ENCODE measurements at places on chromosomes 2 and 18. TPM values are rescaled to one million over a fixed set of nuclear protein-coding genes. Genes with fewer than 3 reads are reported as not detected.

Gene TMEM200C
- total RNA-seq, result 0.17 TPM

Gene TTR
- total RNA-seq, result not detected

Gene GRHL1
- 0.77 TPM for total RNA-seq

Gene ALPG
- total RNA-seq, result not detected

DNA sequence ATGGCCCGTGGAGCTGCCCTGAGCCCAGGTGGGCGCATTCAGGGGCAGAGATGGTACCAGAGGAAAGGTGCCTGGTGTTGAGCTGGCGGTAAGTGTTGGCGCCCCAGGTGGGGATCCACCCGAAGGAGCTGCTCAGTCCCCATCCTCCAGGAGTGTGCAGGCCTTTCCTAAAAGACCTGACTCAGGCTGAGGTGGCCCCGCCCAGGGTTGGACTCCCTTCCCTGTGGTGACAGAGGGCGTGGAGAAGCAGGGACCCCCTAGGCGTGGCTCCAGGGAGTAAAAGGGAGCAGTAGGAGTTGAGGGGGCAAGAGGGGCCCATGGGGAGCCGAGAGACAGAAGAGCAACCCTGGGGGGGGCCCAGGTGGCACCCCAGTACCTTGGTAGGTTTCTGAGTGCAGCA lies 2.4 kb downstream of the OXER1 start:
- DNase-seq, result no peak

DNA sequence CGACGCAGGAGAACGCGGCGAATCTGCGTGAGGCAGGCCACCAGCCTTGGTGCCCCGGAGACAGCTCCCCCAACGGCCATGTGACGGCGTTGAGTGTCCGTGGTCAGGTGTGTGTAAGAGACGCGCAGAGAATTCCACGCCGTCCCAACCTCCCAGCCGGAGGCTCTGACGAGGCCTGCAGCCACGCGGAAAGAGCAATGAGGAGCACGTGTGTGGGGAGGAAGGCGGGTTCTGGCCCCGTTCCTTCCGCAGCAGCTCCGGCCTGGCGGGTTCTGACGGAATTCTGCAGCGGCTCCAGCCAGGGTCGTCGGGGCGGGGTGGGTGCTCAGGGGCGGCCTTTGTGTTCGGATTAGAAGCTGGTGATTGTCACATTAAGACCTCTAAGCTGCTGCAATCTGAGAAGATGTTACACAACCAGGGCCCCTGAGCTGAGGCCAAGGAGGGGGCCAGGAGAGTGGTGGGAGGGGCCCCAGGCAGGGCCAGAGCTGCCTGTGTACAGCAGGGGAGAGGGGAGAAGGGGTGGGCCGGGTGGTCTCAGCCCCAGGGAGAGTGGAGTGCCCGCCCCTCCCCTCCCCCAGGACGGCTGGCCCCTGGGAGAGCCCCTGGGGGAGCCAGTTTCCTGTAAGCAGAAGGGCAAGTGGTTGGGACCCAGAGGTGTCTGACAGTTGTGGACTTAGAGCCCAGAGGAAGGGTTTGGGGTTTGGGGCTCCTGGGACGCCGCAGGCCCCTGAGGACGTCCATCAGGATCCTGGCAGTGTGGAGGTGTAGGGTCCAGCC lies 5.1 kb upstream of the GAL3ST2 start:
- DNase-seq, result peak; percentile 24

DNA sequence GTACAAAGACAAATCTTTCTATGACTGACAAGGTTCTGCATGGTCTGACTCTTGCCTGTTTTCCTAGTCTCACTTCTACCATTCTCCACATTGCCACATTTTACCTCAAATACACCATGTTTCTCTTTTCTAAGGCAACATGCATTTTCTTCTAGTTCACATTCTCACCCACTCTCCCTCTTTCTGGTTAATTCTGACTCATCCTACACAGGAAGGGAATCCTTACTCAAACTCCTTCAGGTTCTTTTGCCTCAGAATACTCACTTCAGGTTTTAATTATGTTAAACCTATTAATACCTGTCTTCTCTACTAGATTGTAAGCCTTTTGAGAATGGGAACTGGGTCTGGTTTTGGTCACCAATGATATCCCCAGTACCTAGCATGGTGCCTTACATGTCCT lies 47.2 kb downstream of the MAP2 start:
- DNase-seq, result peak; percentile 21

DNA sequence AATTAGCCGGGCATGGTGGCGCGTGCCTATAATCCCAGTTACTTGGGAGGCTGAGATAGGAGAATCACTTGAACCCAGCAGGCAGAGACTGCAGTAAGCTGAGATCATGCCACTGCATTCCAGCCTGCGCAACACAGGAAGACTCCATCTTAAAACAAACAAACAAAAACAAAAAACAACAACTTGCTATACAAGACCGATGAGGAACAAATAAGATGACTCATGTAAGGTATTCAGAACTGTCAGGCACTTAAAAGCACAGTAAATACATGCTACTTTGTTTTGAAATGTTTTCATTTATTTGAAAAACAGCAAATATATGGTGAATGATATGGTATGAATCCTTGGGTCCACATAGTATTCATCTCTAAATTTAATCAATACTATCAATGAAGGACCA lies 66.7 kb downstream of the TRIP12 start:
- DNase-seq, result no peak

GRCh38 chr2:85875350-85876050 lies 13.3 kb downstream of the ST3GAL5 start:
- DNase-seq, result no peak

GRCh38 chr2:147818741-147819140 lies 26.1 kb upstream of the ACVR2A start:
- peak; percentile 15 for DNase-seq

DNA sequence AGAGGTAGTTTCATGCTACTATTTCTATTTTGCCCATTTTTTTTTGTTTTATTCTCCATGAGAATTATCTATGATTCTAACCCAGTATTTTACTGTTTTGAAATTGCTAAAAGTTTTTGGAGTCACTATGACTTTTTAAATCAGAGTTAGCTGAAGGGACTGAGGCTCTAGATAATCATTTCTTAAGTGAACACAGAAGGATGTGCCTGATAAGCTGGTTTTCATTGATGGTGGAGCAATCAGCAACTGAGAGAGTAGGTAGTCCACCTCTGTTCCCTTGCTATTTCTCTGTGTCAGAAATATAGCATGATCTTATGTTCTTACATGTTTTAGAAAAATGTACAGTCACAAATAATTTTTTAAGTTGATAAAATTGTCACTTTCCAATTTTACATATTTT lies 59.4 kb downstream of the CCDC138 start:
- no peak for DNase-seq

DNA sequence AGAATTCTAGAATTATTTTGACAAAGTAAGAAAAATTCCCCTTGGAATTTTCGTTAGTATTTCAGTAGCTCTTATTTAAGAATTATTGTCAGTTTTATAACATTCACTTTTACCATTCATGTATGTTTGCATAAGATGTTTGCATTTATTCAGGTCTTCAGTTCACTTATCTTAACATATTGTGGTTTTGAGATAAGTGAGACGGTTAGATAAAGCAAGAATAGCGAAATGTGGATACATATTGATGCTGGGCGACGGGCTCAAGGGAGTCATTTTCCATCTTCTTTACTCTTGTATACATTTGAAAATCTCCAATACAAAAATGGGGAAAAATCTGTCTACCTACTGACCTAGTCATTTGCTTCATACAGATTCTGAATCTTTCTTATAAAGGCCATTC lies 156.7 kb upstream of the HDAC4 start:
- DNase-seq, result no peak

- no peak for DNase-seq
Measured at GRCh38 chr18:49640741-49641140, 78.9 kb downstream of the LIPG start.

- no peak for DNase-seq
Measured at GRCh38 chr18:11951390-11951851, 29.9 kb upstream of the IMPA2 start.

DNA sequence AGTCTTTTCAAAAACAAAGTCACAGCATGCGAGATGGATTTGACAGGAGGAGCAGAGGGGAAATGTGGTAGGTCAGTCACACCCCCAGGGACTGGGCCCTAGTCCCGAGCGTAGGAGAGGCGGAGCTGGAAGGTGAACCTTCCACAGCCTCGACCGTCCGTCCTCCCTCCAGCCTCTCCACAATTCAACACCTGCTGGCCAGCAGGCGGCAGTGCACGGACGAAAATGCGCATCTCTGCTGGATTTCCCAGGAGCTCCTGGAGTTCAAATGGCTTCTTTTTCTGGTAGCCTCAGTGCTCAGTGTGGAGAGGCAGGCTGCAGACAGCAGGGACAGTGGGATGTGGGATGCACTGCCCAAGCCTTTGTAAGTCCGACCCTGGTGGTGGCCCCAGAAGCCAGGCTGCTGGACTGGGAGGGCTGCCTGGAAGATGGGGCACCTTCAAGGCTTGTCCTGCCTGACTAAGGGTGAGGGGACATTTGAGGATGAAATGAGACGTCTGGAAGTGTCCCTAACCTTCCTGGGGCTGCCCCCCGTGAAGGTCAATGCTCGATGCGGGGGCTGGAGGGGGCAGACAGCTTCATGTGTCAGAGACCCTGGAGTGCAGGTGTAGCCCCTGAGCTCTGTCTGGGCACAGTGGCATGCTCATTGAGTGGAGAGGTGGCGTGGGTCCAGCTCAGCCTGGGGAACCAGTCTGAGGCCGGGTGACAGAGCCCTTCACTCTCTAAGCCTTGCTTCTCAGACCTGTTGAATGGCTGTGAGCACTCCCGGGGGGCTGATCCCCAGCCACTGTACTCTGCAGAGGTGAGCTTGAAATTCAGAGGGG lies 189.5 kb downstream of the TFCP2L1 start:
- peak; percentile 57 for DNase-seq

DNA sequence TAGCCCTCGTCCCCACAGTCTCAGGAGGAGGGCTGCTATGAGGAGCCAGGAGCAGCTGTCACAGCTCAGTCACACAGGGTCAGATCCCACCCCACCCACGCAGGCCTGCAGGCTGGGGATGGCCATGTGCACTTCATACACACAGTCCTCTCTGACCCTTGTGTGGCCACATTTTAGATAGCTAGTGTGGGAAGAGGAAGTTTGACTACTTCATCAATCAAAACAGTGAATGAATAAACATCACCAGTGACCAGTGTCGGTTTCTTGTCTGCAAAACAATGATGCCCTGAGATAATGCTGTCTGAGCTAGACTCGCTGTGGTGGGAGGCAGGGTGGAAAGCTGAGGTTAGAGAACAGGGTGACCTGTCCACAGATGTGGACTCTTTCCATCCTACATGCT lies 107.1 kb downstream of the PIEZO2 start:
- peak; percentile 64 for DNase-seq

DNA sequence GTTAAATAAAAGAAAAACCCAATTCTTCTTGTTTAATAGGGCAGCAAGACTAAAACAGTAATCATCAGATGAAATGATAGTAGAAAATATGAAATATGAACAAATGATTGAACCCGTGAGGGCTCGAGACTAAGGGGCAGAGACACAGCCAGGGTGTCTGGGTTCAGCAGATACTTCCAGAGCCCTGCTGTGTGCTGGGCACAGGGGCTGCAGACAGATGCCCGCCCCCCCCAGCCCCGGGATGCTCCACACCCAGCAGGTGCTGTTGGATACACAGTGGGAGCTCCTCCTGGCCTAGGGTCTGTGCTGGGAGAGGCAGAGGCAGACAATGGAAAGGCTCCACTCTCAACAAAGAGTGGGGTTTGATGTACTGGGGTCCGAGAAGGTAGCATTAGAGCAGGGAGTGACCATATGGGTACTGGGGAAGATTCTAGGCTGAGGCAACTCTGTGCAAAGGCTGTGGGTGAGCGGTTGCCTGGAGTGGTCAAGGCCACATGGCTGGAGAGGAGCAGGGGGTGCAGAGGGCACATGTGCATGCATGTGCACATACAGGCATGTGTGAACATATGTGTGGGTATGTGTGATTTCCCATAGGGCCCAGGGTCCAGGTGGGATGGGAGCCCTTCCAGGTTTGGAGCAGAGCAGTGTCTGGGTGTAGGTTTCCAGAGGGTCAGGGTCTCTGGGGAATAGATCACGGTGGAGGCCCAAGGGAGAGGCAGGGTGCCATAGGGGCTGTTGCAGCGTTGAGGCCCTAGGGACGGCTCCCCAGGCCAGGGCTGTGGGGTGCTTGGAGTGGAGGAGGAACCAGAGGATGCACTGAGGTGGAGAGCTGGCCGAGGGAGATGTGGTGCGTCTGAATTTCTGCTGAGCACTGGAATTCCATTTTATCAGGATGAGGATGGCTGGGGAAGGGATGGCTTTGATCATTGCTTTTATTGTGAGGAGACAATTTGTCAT lies 36.7 kb downstream of the LDLRAD4 start:
- DNase-seq, result no peak

DNA sequence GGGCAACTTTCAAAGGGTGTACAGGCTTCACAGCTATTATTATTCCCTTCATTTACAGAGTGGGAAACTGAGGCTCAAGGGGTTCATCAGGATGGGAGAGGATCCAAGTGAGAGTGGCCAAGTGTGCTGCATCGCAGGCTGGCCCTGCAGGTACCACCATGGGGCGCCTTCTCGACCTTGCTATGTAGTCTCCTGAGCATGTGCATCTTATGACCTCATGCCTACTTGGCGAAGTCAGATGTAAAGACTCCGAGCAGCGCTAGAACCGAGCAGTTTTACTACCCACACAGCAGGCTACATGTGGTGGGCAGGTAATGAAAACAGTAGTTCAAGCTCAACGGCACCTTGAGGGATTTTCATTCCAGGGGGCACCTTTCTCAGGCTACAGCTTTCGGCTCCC lies 42.0 kb downstream of the TFCP2L1 start:
- no peak for DNase-seq

- DNase-seq, result no peak
Measured at GRCh38 chr2:156909983-156910382, 347.5 kb upstream of the GALNT5 start.

DNA sequence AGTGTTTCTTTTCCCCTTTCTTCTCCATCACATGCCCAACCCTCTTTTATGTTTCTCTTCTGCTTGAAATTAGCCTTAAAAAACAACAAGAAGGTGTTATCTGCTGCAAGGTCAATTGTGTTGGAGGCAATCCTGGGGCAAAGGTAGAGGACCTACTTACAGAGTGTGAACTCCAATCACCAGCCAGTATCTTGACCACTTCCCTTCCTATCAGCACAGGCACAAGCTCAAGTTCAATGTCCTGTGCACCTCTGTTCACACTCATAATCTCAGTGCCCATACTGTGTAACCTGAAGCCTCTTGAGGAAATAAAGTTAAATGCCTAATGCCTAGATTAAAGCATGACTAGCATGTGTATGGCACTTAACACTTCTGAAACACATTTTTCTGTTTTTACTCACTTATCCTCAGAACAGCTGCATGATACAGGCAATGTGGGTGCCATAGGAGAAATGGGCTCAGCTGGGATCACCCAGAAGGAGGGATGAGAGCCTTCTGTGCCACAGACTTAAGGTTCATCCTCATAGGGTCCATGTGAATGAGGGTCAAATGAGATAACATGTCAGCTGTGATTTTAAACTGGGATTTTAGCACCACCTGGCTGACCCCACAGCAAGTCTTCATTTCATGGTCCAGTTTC lies 701.5 kb downstream of the BCL11A start:
- DNase-seq, result no peak

DNA sequence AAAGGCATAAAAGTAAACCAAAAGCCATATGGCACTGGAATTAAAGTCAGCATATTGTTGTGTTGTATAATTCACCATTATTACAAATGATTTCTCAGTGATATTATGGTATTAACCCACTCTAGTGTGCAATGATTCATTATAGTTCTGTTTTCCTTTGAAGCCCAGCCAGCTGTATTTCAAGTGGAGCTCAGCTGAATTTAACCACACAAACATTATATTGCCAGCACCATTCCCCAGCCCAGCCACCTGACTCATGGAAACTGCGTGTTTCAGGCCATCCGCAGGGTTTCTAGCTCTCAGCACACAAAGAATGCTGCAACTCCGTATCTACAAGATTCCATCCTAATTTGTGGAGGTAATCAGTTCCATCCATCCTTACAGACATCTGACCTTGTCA lies 166.8 kb upstream of the CHAC2 start:
- no peak for DNase-seq

Measured in fibroblast of lung (primary cell).